ENCODE measurements at places on chromosomes 3 and 15.

DNA sequence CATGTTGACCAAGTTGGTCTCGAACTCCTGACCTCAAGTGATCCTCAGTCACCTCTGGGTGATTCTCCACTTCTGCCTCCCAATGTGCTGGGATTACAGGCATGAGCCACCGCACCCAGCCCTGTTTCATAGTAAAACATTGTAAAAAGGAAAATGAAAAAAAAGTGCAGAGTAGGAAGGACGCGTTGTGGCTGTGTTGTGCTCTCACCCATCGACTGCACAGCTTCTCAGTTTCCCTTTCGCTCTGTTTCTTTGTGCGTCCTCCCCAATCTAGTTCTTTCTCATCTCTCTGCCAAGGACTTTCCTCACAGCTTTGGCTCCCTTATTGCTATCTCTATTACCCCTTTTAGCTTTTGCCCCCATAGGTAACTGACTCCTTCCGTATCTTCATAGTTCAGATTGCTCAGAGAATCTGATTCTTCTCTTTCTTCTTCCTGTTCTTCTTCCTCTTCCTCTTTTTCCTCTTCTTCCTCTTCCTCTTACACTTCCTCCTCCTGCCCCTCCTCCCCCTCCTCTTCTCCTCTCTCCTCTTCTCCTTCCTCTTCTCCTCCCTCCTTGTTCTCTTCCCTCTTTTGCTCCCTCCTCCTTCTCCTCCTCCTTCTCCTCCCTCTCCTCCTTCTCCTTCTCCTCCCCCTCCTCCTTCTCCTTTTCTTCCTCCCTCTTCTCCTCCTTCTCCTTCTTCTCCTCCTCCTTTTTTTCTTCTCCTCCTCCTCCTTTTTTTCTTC, 81.1 kb upstream of the VGLL4 start:
- DNase-seq = no peak

DNA sequence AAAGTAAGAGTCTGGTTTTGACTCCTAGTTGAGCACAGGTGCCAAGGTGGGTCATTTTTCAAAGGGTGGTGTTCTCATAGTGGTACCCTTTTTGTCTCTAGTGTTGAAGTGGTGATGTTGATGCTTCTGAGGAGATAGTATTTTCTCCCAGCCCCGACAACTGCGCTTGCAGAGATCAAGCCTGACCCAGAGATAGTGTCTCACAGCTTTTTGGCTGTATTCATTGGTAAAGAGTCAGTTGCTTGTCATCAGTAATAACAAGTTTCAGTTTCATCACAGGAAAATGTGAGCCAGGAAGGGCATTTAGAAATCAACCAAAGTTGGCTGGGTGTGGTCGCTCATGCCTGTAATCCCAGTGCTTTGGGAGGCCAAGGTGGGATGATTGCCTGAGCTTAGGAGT, 139.3 kb downstream of the NFKBIZ start:
- DNase-seq = peak; percentile 32

- DNase-seq = no peak
Observed at GRCh38 chr3:126991366-126992200, 8.7 kb downstream of the PLXNA1 start.

- DNase-seq = no peak
Observed at GRCh38 chr3:195259154-195259474, 11.8 kb downstream of the XXYLT1 start.

- no peak for DNase-seq
Observed at GRCh38 chr3:116445311-116445841, at the start of gene LSAMP. Gene LSAMP, minus strand, starts transcription at chr3:116445487.

DNA sequence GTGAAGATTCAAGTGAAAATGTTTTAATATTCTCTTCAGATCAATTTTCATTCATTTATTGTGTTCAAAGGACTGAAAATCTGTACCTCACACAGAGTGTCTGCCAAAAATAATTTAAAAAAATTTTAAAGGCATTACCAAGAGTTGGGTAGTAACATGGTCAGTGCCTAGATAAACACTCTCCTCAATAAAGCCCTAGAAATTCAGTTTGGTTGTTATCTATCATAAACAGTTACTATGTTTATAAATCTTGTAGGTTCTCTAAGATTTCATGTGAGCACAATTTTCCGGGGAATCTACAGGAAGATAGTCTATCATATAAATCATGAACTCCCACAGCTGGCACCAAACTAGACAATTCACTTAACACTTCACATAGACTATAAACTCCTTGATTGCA, 128.6 kb downstream of the GSK3B start:
- no peak for DNase-seq

DNA sequence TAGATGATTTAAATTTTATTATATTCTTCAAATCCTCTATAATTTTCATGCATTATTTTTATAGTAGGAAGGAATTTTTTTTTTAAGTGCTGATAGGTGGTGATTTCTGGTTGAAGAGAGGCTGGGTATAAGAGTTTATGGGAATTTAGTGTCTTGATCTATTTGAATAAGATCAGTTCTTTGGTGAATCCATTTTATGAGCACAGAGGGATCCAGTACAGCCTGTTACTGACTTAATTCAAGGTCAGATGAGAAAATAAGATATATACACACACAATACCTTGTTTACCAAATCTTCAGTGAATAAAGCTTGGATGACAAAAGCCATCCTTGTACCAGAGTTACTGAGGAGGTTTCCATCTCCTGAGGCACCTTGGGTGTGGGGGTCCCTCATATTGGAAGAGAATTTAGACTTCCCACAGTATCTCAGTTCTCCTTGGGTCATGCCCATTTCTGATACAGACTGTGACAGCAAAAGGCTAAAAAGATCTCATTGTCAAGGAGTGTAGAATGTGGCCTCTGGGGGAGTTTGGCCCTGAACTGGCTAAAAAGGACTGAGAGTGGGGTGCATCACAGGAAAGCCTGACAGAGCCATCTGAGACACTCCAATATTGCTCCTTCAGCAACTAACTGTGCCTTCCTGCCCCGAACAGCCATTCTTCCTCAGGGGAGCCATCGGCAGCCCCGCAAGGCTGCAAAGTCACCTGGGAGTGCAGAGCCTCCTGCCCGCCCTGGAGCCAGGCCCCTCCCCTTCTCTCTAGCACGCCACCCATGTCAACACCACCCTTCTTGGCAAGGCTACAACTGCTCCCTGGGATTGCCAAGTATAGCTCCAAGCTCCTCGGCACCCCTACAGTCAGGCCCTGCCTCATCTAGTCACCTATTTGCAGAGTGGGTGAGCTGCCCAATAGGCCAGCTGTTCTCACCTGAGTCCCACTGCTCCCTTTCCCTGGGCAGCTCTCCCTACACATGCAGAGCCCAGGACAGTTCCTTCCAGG, 43.1 kb upstream of the HACD2 start:
- DNase-seq = no peak

DNA sequence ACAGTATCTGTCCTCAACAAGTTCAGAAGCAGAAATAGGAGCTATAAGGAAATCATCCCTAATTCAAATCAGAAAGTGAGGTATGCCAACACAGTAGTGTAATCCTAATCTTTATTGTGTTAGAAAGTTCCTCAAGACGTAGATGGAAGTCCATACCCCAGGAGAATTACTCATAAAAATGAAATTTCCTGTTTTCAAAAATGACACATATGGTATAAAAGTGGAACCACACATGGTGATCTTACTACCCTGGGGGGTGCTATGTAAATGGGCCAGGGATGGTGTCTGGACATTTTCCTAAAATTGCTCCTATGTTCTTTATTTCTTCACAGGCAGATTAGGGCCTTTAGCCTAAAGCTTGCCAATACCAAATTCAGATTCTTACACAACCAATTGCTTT, 204.1 kb downstream of the ARRDC4 start:
- DNase-seq = no peak

DNA sequence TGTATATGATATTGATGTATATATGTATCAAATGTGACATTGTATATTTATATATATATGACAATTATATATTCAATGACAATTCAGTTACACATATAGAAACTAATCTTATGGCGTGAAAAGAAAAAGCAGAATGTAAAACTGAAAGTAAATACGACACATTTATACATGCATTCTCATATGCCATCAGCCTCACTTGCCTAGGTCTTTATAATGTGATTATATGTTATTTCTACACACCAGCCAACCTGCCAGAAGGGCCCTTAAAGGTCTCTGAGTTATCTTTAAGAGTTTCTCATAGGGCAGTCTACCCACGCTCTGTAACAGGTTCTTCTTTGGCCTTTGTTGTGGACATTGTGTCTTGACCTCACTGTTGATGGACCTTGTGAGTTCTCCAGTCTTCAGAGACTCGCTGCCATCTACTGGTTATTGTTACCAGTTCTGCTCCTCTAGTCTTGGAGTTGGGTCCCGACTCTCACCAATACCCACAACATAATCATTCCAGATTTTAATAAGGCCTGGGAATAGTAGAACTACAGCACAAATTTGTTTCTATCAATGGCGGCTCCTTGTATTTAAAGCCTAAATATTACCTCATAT, 371.5 kb upstream of the GOLIM4 start:
- DNase-seq = no peak

- no peak for DNase-seq
Observed at GRCh38 chr15:100308213-100308600, 33.6 kb downstream of the ADAMTS17 start.

- no peak for DNase-seq
Observed at GRCh38 chr15:69663441-69663840, 210.8 kb downstream of the RPLP1 start.

- no peak for DNase-seq
Observed at GRCh38 chr15:71547011-71547410, 263.3 kb upstream of the NR2E3 start.

All from stimulated activated naive B cell treated with anti-CD40 and anti-IgM and Interleukin-4, amounts not matched to agents 10 μg/mL and 1 μg/mL and 100 μg/mL, for 72 hours (primary cell).